Stimulated activated CD4-positive, alpha-beta T cell treated with anti-CD3 and anti-CD28 coated beads, TNF-alpha, amount 100 ng/mL, for 48 hours (primary cell): ENCODE measurements at places on chromosomes 16 and 17.

- DNase-seq, result peak; percentile 86
Observed at GRCh38 chr16:2927010-2927646, 15.4 kb downstream of the FLYWCH1 start.

GRCh38 chr17:8467527-8467926 is 31.8 kb downstream of the NDEL1 start:
- no peak for DNase-seq

- DNase-seq, result no peak
Observed at GRCh38 chr17:76124582-76125390, 16.3 kb downstream of the FOXJ1 start.

GRCh38 chr16:4399001-4399730 is 17.2 kb downstream of the CORO7 start:
- DNase-seq, result no peak

GRCh38 chr17:46793541-46793940 is 25.0 kb downstream of the WNT3 start:
- DNase-seq, result no peak

- no peak for DNase-seq
Observed at GRCh38 chr16:10957771-10958482, 13.6 kb downstream of the CLEC16A start.

DNA sequence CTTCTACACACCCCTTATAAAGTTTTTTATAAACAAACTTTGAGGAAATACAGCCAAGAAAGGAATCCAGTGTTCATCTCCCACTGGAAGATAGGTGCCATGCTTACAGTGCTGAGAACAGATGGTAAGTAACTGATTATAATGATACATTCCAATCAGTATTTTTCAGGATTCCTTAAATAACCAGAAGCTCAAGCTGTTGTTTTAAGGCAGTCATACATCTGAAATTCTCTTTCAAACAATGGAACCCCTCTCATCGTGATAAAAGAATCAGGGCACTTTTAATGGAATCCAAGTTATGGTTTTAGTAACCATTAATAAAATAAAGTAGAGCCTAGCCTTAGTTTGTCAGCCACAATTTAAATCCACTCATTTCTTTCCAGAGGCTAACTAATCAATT is 56.1 kb upstream of the STAC2 start:
- DNase-seq, result no peak

GRCh38 chr17:78259192-78259554 is 27.7 kb downstream of the TMEM235 start:
- DNase-seq, result no peak

DNA sequence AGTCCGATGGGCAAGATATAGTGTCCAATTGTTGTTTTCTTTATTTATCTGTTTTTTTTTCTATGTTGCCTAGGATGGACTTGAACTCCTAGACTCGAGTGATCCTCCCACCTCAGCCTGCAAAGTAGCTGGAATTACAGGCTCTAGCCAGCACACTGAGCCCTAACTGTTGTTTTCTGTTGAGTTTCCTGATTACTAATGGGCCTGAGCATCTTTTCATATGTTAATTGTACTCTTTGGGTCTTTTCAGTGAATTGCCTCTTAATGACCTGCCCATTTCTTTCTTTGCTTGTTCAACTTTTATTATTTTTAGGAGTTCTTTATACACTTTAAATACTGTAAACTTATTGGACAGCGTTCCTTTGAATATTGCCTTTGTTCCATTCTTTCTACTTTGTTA is 213.0 kb downstream of the HS3ST3B1 start:
- no peak for DNase-seq

DNA sequence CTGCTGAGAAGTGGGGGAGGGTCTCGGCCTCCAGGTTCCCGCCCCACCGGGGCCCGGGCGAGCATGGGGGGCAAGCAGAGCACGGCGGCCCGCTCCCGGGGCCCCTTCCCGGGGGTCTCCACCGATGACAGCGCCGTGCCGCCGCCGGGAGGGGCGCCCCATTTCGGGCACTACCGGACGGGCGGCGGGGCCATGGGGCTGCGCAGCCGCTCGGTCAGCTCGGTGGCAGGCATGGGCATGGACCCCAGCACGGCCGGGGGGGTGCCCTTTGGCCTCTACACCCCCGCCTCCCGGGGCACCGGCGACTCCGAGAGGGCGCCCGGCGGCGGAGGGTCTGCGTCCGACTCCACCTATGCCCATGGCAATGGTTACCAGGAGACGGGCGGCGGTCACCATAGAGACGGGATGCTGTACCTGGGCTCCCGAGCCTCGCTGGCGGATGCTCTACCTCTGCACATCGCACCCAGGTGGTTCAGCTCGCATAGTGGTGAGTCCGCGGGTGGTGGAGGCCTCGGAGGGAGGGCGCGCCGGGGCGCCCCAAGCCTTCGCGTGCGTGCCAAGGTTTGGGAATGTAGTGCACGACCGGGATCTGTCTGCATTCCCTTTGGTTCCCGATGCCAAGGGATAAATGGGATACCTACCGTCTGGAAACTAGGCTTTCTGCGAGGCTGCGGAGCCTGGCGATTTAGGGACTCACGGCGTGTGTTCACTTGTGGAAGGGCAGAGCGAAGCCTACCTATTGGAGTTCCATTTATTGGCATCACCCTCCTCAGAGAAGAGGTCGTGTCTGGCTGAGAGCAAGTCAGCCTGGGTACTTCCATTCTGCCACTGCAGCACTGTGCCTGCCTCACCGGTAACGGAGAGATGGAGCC is 1.0 kb downstream of the ZNRF1 start:
- DNase-seq, result peak; percentile 40

DNA sequence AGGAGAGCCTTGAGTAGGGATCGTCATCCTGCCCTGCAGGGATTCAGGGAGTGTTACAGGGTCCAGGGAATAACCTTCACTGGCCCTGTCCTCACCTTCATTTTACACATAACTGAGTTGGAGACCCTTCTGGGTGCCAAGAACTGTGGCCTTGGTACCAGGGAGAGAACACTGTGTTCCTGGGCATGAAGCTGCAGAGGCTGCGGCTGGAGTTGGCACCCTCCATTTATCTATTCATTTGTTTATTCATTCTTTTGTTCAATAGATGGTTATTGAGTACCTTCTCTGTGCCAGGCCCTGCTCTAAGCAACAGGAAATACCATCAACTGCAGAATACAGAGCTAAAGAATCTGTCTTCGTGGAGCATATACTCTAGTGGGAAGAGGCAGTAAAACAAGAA is 6.7 kb downstream of the ABCC3 start:
- DNase-seq, result no peak

DNA sequence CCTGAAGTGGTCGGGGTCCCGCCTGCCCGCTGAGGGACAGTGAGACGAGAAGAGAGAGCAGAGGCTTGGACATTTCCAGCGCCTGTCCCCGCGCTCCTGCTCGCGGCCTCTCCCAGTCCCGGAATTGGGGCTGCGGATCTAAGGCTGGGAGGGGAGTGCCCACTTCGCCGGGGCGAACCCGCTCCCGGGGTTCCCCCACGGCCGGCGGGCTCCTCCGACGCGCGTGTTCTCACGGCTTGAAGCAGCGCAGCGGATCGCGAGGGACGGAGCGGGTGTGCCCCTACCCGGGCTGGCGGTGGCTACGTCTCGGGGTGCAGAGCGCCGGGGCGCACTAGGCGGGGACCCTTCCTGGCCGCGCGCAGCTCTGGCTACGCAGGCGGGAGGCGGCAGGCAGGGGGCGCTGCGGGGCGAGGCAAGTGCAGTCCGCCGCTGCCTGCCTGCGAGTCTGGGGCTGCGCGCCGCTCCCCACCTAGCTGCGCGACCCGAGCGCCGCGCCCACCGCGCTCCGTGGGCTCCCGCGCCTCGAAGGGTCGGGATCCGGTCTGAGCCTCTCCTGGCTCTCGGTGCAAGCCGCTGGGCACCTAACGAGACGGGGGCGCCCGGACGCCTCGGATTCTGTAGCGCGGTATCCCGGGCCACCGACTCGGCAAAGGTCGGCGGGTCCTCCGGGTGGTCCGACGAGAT is 1.2 kb downstream of the NGFR start:
- peak; percentile 94 for DNase-seq

DNA sequence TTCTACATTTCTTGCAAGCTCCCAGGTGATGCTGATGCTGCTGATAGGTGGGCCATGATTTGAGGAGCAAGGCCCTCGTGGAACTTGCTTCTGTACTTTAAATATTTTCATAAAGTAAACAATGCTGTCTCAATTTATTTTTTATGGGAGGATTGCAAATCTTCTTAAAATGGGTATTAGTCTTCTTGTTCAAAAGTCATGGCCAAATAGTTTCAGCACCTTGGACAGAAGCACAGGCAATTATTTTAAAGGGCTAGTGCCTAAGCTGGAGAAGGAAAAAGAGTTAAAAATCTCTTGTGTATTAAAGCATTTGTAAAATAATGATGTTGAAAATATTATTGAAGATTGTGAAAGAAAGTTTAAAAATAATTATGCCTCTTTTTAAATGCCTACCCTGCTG is 50.5 kb downstream of the GPR139 start:
- DNase-seq, result no peak

DNA sequence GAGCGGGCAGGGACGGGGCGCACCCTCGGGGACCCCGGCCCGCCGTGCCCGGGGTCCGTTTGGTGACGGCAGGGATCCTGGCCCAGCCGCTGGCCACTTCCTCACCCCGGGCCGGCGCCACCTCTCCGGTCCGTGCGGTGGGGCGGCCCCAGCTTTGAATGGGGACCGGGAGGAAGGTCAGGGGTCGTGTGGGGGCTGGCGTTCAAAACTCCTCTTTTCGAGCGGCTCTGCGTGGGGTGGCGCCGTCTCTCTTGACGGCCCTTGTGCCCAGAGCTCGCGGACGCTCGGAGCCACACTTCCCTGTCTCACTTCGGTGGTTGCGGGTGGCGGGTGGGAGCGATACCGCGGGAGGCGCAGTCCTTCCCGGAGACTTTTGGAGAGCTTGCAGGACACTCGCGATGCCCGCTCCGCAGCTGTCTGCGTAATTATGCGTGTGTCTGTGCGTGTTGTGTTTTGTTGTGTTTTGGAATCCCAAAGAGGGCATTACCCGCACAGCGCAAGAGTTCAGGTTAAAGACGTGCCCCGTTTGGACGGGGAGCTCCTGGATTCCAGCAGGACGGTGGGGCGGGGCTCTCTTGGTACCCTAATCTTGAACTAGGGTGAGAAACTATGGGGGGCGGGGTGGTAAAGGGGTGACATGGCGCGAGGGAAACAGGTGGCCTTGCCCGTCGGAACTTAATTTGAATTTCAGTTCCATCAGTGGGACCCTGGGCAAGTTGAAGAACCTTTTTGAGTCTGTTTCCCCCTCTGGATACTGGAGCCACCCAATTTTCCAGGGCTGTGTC is 637 bp downstream of the PLCG2 start:
- DNase-seq, result no peak

DNA sequence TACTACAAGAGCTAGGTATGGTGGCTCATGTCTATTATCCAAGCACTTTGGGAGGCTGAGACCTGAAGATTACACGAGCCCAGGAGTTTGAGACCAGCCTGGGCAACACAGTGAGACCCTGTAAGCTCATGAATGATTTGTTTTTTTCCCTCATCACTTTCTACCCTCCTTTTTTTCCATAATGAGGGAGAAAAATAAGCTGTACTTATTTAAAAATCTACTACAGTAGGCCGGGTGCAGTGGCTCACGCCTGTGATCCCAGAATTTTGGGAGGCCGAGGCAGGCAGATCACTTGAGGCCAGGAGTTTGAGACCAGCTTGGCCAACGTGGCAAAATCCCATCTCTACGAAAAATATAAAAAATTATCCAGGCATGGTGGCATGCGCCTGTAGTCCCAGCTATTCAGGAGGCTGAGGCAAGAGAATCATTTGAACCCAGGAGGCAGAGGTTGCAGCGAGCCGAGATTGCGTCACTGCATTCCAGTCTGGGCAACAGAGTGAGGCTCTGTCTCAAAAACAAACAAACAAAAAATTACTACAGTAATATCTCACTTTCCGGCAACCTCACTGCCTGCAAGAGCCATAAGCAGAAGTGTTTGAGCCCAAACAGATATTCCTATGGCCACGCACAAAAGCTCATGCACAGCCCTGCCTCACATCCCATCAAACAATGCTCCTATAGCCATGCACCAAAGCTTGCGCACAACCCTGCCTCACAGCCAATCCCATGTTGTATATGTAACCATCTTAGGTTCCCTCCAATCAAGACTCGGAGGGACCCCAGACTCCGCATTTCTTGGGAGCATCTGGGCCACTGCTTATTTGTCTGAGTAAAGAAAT is 37.4 kb downstream of the TK2 start:
- DNase-seq, result no peak

GRCh38 chr17:13074026-13074425 is 56.2 kb upstream of the ELAC2 start:
- DNase-seq, result no peak

- no peak for DNase-seq
Observed at GRCh38 chr16:58515871-58516767, 802 bp downstream of the SETD6 start.

- DNase-seq, result peak; percentile 61
Observed at GRCh38 chr17:66508896-66509844, 206.8 kb downstream of the PRKCA start.

- no peak for DNase-seq
Observed at GRCh38 chr17:44005527-44006271, 1.3 kb downstream of the NAGS start.

GRCh38 chr17:63665527-63666214 is 34.3 kb downstream of the LIMD2 start:
- no peak for DNase-seq

DNA sequence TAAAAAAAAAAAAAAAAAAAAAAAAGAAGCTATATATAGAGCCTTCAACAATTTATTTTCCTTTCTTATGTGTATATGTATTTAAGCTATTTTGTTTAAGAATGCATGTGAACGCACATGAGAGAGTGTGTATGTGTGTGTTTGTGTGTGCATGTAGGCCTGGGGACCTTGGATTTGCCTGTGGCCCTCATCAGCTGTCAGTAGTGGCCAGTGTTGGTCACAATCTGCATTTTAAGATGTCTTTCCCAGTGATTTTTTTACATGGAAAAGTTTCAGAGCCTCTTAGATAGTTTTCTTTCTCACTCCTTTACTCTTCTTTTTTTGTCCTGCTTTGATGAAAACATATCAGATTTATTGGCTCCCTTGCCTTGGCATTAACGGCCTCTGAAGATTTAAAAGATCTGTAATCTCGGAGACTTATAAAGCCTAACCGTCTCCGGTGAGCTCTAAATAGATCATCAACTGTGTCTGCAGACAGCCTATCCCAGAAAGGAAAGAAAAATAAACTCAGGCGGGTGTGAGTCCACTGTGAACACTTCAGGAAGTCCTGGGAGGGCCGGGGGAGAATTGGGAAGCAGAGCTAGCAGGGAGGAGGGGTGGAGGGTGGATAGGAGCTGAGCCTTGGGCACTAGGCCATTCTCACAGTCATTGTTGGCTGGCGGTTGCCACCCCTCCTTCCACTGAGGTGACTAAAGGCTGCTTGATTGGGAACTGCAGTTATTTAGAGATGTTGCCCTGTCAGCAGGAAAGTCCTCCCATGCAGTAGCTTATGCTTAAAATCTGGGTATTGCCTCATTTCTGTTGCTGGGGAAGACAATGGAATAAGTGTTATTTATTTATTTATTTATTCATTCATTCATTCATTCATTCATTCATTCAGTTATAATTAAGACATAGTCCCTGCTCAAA is 86.8 kb downstream of the WWP2 start:
- DNase-seq, result no peak

DNA sequence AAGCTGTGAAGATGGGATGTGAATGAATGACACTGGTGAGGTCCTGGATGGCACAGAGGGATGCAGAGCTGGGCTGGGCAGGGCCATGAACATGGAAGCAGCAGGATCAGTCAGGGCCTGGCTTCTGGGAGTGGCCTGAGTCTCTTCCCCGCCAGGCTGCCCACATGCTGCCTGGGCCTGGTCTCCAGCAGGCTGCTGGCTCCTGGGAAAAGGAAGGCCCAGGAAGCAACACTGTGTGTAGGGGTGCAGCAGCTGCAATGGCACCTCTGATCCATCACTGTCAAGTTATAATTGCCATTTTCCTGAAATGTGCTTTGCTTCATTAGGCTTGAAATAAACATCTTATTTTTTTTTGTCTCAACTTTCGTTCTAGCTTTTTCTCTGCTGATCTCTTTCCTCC is 260.2 kb upstream of the N4BP1 start:
- no peak for DNase-seq

GRCh38 chr16:81996664-81997509 is 14.4 kb downstream of the SDR42E1 start:
- no peak for DNase-seq
